Bronchus fibroblast of lung (primary cell): ENCODE measurements at places on chromosomes 11 and 22. TPM values are rescaled to one million over a fixed set of nuclear protein-coding genes. Genes with fewer than 3 reads are reported as not detected.

The OR52A1 gene
- total RNA-seq: not detected in 2 replicates

The CTTN gene
- 117 and 125 TPM in 2 replicates for total RNA-seq

The FAM83F gene
- total RNA-seq: under 0.01 and 0.17 TPM in 2 replicates

The COA4 gene
- 135 and 141 TPM in 2 replicates for total RNA-seq

The NFAM1 gene
- not detected in 2 replicates for total RNA-seq

The CSNK2A3 gene
- 1.0 TPM in 2 replicates for total RNA-seq

The ARHGAP20 gene
- total RNA-seq: 0.59 and 1.0 TPM in 2 replicates

The GRAP2 gene
- total RNA-seq: not detected in 2 replicates

The PRR14L gene
- 7.9 and 8.5 TPM in 2 replicates for total RNA-seq
